ENCODE measurements at places on chromosomes 11 and 22.
A peak's percentile ranks its signal among the peaks of the same experiment; 100 is the strongest.

- peaks cover 7% of the 10 kb centered on the region for H3K4me1 ChIP-seq
- H3K27ac ChIP-seq: no peak overlapping the region
- no peak for DNase-seq
- peaks cover 57% of the 10 kb centered on the region for H3K27me3 ChIP-seq
Measured at GRCh38 chr11:119584193-119585042, 144.6 kb downstream of the NECTIN1 start.

- H3K27ac ChIP-seq: no peak overlapping the region
- H3K36me3 ChIP-seq: no peaks in the 10 kb centered on the region
- H3K4me1 ChIP-seq: peaks cover 5% of the 10 kb centered on the region
- no peak overlapping the region for H3K4me3 ChIP-seq
- peak; percentile 25 for DNase-seq
- peaks cover 9% of the 10 kb centered on the region for H3K27me3 ChIP-seq
Measured at GRCh38 chr11:4181782-4182721, 87.5 kb downstream of the RRM1 start.

- DNase-seq: no peak
- H3K27me3 ChIP-seq: peaks cover 24% of the 10 kb centered on the region
- H3K4me1 ChIP-seq: peaks cover 9% of the 10 kb centered on the region
- no peak overlapping the region for H3K4me3 ChIP-seq
- H3K27ac ChIP-seq: no peak overlapping the region
Measured at GRCh38 chr22:19776433-19777031, 16.0 kb downstream of the TBX1 start.

GRCh38 chr11:27217948-27218420 lies 145.0 kb downstream of the CCDC34 start:
- no peaks in the 10 kb centered on the region for H3K27me3 ChIP-seq
- no peak for DNase-seq
- H3K4me3 ChIP-seq: no peak overlapping the region
- H3K36me3 ChIP-seq: no peaks in the 10 kb centered on the region
- no peaks in the 10 kb centered on the region for H3K4me1 ChIP-seq
- H3K27ac ChIP-seq: no peak overlapping the region

DNA sequence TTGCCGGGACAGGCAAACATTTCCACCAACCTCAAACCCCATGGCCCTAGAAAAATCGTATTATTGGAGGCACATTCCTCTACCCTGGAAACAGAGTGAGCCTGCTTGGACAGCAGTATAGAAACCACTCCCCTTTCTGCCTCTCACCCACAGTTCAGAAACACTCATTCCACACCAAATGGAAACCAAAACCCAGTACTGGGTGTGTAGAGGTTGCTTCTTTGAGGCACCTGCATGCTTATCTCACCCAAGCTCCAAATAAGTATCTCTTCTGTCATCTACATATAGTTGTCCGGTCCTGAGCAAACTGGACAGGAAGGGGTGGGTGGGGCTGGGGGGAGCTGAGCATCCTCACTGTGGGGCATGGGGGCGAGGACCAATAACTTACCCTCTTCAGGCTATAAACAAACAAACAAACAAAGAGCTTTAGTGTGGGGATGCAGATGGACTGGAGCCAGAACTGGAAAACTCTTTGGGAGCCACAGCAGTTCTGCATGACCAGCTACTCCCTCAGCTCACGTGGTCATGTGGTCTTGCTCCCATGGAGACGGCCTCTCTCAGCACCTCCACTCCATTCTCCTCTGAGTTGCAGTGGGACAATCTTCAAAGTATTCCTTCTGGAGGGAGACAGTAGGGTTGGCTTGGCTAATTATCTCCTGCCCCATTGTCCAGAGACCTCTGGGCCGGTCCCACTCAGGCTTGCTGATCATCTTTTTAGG lies 1.0 kb upstream of the PLAAT2 start:
- H3K36me3 ChIP-seq: no peaks in the 10 kb centered on the region
- peaks cover 58% of the 10 kb centered on the region for H3K4me1 ChIP-seq
- H3K27me3 ChIP-seq: no peaks in the 10 kb centered on the region
- H3K4me3 ChIP-seq: no peak overlapping the region
- H3K27ac ChIP-seq: no peak overlapping the region
- DNase-seq: peak; percentile 44

GRCh38 chr22:48380016-48380665 lies 1447.5 kb downstream of the BRD1 start:
- H3K4me1 ChIP-seq: no peaks in the 10 kb centered on the region
- no peak overlapping the region for H3K27ac ChIP-seq
- no peaks in the 10 kb centered on the region for H3K36me3 ChIP-seq

- H3K36me3 ChIP-seq: no peaks in the 10 kb centered on the region
- H3K4me3 ChIP-seq: no peak overlapping the region
- no peak overlapping the region for H3K27ac ChIP-seq
- H3K4me1 ChIP-seq: no peaks in the 10 kb centered on the region
- no peaks in the 10 kb centered on the region for H3K27me3 ChIP-seq
Measured at GRCh38 chr11:48900131-48900800, 83.4 kb downstream of the TRIM51G start.

GRCh38 chr11:74377689-74378088 lies 20.5 kb downstream of the PGM2L1 start:
- H3K4me1 ChIP-seq: no peaks in the 10 kb centered on the region
- no peak for DNase-seq
- H3K27ac ChIP-seq: no peak overlapping the region

DNA sequence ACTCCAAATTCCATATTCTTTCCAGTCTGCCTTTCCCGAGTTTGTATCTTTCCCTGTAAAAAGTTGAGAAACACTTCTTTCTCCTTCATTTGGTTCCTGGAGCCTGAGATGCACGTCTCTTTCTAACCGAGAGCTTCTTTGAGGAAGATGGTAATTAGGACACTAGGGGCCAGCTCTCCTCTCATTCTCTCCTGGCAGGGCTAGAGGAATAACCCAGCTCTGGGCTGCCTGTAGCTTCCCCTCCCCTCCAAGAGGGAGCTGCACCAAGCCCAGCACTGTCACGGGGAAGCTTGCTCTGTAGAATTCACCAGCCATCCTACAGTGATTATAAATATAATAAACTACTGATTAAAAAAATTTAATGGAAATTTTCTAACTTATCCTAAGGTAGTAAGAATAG lies 26.9 kb downstream of the UBASH3B start:
- H3K36me3 ChIP-seq: no peaks in the 10 kb centered on the region
- H3K4me1 ChIP-seq: peaks cover 9% of the 10 kb centered on the region
- no peak overlapping the region for H3K27ac ChIP-seq
- no peaks in the 10 kb centered on the region for H3K27me3 ChIP-seq
- DNase-seq: no peak

GRCh38 chr11:110778343-110778742 lies 66.1 kb upstream of the ARHGAP20 start:
- H3K36me3 ChIP-seq: no peaks in the 10 kb centered on the region
- no peak overlapping the region for H3K27ac ChIP-seq
- peaks cover 2% of the 10 kb centered on the region for H3K27me3 ChIP-seq
- H3K4me3 ChIP-seq: no peak overlapping the region

DNA sequence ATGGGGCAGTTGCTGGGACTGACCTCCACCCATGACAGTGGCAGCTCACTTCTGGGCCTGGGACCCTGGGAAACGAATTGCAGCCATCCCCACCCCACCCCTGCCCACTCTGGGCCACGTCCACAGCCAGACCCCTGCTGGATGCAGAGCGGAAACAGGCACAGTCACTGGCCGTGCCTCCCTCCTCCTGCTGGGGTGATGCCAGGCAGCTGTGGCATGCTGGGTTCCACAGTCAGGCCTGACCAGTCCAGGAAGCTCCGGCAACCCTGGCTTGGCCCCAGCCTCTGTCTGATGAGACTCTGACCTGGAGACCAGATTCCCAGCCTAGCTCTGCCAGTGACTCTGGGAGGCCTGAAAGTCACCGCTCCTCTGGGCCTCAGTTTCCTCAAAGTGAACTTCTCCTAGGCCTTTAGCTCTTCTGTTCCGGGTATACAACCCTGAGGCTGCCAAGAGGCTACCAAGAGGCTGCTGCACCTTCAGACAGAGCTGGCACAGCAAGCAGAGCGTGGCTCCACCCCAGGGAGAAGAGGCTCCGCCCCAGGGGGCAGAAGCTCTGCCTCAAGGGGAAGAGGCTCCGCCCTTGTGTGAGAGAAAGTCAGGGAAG lies 8.9 kb downstream of the SULT4A1 start:
- no peak for DNase-seq
- H3K36me3 ChIP-seq: no peaks in the 10 kb centered on the region
- H3K27me3 ChIP-seq: peaks cover 2% of the 10 kb centered on the region
- no peak overlapping the region for H3K27ac ChIP-seq

GRCh38 chr11:30481796-30482195 lies 104.4 kb downstream of the MPPED2 start:
- H3K4me1 ChIP-seq: no peaks in the 10 kb centered on the region
- H3K4me3 ChIP-seq: no peak overlapping the region
- no peaks in the 10 kb centered on the region for H3K36me3 ChIP-seq
- H3K27me3 ChIP-seq: no peaks in the 10 kb centered on the region
- DNase-seq: no peak

GRCh38 chr22:37470087-37470445 lies 16.1 kb downstream of the MFNG start:
- peaks cover 2% of the 10 kb centered on the region for H3K4me1 ChIP-seq
- no peaks in the 10 kb centered on the region for H3K27me3 ChIP-seq
- H3K27ac ChIP-seq: no peak overlapping the region
- no peak for DNase-seq
- no peak overlapping the region for H3K4me3 ChIP-seq

GRCh38 chr11:102346456-102346747 lies 612 bp upstream of the BIRC2 start:
- no peak for DNase-seq
- H3K4me1 ChIP-seq: peaks cover 30% of the 10 kb centered on the region
- H3K27ac ChIP-seq: peak overlapping the region; percentile 98
- H3K36me3 ChIP-seq: peaks cover 35% of the 10 kb centered on the region
- H3K27me3 ChIP-seq: no peaks in the 10 kb centered on the region

DNA sequence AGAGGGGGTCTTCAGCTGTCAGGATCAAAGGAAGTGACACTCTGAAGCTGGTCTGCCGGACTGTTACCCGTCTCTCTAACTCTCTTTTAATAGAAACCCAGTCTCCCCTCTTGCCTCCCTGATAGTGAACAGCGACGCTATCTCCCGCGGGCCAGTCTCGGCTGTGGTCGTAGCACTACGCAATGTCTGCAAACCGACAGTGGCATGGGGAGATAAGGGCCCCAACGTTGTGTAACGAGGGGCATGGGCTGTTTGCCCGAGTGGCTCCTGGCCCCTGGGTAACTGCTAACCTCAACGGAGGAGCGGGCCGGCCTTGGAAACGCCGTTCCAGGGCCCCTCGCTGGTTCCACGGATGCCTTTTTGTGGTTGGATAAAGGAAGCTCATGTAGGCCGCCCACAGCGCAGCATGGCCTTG lies 23.3 kb downstream of the ZBTB16 start:
- DNase-seq: no peak
- H3K36me3 ChIP-seq: peaks cover 5% of the 10 kb centered on the region
- peaks cover 29% of the 10 kb centered on the region for H3K27me3 ChIP-seq
- H3K4me1 ChIP-seq: peaks cover 62% of the 10 kb centered on the region
- H3K27ac ChIP-seq: no peak overlapping the region

DNA sequence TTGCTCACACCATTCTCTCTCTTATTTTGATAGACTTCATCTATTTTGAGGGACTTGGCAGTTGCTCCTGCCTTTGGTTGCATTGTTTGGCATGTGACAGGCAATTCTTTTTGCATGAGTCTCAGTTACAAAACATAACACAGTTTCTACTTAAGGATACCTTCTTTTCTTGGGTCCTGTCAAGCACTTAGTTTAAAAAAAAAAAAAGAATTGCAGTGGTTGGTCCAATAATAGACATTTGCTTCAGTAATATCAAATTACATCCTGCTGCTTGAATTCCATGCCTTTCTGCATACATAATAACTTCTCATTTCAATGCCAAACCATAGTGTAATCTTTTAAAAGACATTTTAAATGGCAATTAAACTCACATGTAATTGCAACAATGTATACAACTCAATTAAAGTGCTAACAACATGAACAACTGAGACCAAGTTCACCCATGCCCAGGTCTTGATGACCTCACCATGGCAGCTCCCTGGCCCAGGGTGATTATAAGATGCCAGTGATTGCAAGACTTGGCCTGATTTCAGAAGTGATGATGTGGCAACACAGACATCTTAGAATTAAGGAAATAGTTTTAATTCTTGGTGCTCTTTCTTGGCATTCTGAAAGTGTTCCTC lies 32.2 kb upstream of the PLET1 start:
- no peak overlapping the region for H3K27ac ChIP-seq
- DNase-seq: no peak
- H3K4me1 ChIP-seq: peaks cover 34% of the 10 kb centered on the region
- no peak overlapping the region for H3K4me3 ChIP-seq

DNA sequence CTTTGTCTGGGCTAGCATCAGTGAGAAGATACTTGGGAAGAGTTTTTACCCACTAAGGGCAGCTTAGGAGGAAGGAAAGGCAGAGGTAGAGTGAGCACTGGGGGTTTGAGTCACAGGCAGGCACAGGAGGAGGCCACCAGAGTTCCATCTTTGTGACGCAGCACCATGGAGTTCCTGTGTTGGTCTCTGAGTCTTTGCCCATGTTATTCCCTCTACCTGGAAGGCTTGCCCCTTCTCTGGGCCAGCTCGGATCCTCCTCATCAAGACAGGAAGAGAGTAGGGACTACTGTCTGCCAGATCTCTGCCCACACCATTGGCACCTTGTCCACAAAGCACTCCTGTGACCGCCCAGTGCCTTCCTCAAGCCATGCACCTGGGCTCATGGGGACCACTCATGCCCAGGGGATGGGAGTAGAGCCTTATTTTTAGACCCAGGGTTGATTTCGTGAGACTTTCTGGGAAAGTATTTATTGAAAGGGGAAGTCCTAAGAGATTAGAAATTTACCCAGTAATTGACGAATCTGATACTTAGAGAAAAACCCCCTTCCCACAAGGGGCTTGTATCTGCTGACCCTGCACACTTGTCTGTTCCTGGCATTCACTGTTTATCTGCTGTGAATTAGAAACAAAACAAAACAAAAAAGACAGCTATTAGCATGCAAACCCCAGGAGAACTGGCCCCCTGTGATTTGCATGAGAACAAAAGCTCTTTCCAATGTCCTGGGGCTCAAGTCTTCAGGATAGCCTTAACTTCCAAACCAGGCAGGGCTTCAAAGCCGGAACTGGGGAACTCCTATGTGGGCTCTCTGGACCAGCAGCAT lies 35.9 kb upstream of the MYEOV start:
- no peak for DNase-seq
- H3K36me3 ChIP-seq: no peaks in the 10 kb centered on the region
- H3K27me3 ChIP-seq: no peaks in the 10 kb centered on the region

DNA sequence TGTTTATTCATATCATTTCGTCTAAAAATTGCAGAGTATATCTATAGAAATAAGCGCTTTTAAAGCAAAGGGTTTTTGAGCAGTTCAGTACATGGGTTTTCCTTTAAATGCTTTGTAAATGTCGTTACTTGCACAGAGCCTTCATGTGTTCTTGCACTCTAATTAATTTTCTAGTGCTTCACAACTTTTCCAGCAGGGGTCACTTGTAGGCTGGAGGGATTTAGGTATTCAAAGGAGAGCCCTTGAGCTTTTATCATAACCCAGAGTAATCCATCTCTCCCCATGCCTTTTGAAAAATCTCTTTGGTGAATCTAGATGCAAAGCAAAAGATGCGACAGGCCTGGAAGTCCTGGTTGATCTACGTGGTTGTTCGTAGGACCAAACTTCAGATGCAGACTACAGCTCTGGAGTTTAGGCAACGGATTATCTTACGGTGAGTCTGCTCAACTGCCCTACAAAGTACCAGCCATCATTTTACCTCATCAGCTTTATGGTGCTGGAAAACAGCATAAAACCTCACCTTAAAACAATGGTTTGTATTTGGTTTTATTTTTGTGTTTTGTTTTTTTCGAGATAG lies 60.4 kb downstream of the SFI1 start:
- H3K36me3 ChIP-seq: peaks cover 61% of the 10 kb centered on the region
- no peaks in the 10 kb centered on the region for H3K27me3 ChIP-seq
- H3K4me3 ChIP-seq: no peak overlapping the region

- H3K27me3 ChIP-seq: peaks cover 4% of the 10 kb centered on the region
- peak overlapping the region; percentile 45 for H3K4me3 ChIP-seq
- peak overlapping the region; percentile 94 for H3K27ac ChIP-seq
- peak; percentile 65 for DNase-seq
Measured at GRCh38 chr11:117814766-117815261, 9.7 kb downstream of the FXYD2 start.
